HepG2 (cell line): ENCODE measurements at places on chromosomes 6 and 20. TPM values are rescaled to one million over a fixed set of nuclear protein-coding genes. Genes with fewer than 3 reads are reported as not detected.

DNA sequence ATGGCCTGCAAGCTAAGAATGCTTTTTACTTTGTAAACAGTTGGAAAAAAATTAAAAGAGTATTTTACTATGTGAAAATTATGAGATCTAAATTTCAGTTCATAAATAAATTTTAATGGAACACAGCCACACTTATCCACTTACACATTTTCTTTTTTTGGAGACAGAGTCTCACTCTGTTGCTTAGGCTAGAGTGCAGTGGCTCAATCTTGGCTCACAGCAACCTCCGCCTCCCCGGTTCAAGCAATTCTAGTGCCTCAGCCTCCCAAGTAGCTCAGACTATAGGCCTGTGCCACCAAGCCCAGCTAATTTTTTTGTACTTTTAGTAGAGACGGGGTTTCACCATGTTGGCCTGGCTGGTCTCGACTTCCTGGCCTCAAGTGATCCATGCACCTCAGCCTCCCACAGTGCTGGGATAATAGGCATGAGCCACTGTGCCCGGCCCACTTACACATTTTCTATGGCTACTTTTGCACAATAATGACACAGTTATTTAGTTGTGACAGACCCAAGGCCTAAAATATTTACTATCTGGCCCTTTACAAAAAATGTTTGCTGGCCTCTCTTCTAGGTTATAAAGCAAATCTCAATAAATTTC is 109.6 kb downstream of the INSM1 start:
- no peak for DNase-seq

The SLC35B2 gene
- total RNA-seq, result 34.9 and 61.1 TPM in 2 replicates

The CDSN gene
- total RNA-seq, result not detected in 2 replicates

DNA sequence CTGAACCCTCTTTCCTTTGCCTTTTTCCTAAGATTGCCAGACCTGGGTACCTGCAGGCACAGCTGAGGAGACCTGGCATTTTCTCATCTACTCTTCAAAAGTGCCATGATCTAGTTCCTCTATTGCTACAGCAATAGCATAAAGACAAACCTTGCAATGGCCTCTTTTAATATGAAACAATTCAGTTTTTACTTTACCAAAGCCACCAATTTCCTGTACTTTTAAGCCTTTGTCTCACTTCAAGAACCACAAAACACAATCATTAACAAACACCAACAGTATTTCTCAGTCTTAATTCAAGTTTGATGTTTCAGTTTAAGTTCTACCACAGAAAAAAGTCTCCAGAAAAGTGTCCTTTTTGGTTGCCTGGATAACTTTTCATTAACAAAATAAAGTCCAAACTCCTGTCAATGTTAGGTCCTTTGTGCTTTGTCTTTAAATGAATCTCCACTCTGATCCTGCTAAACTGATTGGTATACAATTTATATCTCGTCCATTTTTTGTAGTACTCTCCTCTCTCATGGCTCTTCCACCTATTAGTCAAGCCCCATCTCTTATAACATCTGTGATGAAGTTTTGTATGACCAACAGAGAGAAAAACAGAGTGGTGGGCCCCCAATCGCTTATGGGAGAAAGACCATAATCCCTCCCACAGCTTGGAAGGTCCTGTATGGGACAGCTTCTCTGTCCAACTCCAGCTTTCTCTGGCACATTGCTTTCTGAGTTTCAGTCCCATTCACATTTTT is 50.5 kb upstream of the THEMIS start:
- DNase-seq, result no peak

The RAET1L gene
- total RNA-seq, result not detected in 2 replicates
